ENCODE measurements at places on chromosomes 11 and 22.

- no peak overlapping the region for H3K27ac ChIP-seq
- H3K36me3 ChIP-seq: no peaks in the 10 kb centered on the region
- no peaks in the 10 kb centered on the region for H3K4me1 ChIP-seq
Observed at GRCh38 chr11:23540101-23540561, 679.9 kb upstream of the CCDC179 start.

- no peaks in the 10 kb centered on the region for H3K27me3 ChIP-seq
- no peak overlapping the region for H3K4me3 ChIP-seq
- no peaks in the 10 kb centered on the region for H3K36me3 ChIP-seq
- no peak for DNase-seq
- no peak overlapping the region for H3K27ac ChIP-seq
Observed at GRCh38 chr11:125192717-125193415, 28.3 kb downstream of the PKNOX2 start.

DNA sequence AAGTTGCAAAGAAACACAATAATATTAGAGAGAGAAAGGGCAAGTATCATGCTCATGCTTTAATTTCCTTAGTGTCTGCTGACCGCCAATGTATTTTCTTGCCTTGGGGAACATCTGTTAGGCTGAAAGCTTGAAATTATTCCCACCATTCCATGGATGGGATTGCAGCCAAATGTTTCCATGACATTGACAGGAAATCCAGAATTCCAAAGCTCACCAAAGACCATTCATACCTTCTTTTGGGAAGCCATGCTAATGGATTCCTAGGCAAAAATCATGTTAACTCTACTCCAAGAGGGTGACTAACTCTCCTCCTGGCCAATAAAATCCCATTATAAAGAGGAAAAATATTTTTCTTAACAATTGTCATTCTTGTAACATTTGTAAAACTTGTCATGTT lies 661.4 kb upstream of the FAT3 start:
- H3K4me3 ChIP-seq: no peak overlapping the region
- H3K27me3 ChIP-seq: no peaks in the 10 kb centered on the region
- H3K27ac ChIP-seq: no peak overlapping the region

- DNase-seq: no peak
- peak overlapping the region; percentile 14 for H3K27ac ChIP-seq
- no peak overlapping the region for H3K4me3 ChIP-seq
- H3K36me3 ChIP-seq: no peaks in the 10 kb centered on the region
- H3K27me3 ChIP-seq: no peaks in the 10 kb centered on the region
Observed at GRCh38 chr11:11163669-11164333, 189.2 kb downstream of the CSNK2A3 start.

DNA sequence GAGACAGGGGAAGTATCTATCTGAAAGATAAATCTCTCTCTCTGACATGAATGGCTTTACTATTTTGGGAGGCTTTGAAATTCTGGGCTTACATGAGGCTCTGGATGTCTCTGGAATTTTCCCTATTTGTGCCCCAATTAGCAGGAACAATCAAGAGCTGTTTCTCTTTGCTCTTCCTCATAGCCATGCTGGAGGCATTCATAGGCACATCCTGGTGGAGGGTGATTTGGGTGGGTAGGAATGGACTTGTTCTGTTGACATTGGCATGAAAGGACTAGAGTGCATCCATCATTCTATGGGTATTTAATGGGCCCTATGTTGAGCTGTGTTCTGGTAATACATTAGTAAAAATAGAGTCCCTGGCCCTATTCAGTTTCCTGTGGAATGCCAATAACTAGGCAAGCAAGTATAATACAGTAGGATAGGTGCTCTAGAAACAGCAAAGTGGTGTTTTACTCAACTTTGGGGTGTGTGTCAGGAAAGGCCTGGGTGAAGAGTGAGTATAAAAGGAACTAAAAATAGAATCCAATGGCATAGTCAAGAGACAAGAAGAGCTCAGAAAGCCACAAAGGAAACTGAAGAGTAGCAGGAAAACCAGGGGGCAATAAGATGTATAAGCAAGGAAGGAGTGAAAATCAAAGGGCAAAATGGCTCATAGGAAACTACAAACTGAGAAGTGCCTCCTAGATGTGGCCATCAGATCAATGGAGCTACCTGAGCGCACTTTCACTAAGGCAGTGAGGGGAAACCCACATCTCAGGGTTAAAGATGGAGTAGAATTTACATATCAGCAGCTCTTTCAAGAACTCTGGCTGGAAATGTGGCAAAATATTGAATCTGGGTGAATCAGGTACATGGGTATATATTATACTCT lies 45.0 kb downstream of the CWC15 start:
- peaks cover 41% of the 10 kb centered on the region for H3K4me1 ChIP-seq
- no peaks in the 10 kb centered on the region for H3K27me3 ChIP-seq
- no peak overlapping the region for H3K4me3 ChIP-seq

DNA sequence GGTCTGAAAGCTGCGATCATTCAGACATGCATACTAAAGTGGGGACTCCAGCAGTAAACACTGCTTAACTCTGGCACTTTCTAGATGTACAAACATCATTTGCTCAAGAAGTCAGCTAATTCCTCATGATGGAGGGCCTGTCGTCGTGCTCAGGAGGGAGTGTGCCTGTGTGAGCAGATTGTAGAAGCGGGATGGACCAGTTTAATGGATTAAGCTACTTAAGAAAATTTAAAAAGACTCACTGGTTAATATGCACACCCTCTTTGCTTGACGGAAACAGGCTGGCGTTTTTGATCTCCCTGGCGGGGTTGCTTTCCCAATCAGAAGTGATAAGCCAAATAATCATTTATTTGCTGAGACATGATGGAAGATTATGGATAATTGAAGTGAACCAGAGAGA lies 79.0 kb downstream of the LDLRAD3 start:
- no peaks in the 10 kb centered on the region for H3K27me3 ChIP-seq
- H3K4me3 ChIP-seq: no peak overlapping the region
- DNase-seq: no peak
- no peak overlapping the region for H3K27ac ChIP-seq
- H3K4me1 ChIP-seq: no peaks in the 10 kb centered on the region

DNA sequence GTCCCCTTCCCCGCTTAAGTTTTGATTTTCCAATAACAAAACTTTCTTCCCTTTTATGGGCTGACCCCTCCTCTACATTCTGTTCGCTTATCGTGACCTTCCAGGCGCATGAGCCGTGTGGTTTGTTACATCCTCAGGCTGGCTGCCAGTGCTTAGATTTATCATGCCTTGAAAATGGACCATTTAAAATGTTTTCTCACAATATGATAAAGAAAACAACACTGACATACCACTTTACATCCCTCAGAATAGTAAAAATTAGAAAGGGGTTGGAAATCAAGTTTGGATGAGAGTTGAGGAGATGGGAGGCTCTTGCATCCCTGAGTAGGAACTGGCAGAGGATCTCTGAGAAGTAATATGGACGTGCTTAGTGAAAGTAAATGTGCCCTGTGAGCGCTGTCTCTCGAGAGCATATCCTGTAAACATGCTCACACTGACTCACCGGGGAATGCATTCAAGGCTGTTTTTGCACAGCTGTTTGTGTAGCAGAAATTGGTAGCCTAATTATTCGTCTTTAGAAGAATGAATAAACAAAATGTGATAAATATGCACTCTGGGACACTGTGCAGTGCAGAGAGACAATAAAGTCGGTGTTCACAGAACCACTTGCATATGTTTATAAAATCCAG lies 17.1 kb upstream of the TOLLIP start:
- H3K36me3 ChIP-seq: no peaks in the 10 kb centered on the region
- no peaks in the 10 kb centered on the region for H3K4me1 ChIP-seq
- no peak overlapping the region for H3K27ac ChIP-seq
- no peak for DNase-seq
- H3K27me3 ChIP-seq: no peaks in the 10 kb centered on the region

DNA sequence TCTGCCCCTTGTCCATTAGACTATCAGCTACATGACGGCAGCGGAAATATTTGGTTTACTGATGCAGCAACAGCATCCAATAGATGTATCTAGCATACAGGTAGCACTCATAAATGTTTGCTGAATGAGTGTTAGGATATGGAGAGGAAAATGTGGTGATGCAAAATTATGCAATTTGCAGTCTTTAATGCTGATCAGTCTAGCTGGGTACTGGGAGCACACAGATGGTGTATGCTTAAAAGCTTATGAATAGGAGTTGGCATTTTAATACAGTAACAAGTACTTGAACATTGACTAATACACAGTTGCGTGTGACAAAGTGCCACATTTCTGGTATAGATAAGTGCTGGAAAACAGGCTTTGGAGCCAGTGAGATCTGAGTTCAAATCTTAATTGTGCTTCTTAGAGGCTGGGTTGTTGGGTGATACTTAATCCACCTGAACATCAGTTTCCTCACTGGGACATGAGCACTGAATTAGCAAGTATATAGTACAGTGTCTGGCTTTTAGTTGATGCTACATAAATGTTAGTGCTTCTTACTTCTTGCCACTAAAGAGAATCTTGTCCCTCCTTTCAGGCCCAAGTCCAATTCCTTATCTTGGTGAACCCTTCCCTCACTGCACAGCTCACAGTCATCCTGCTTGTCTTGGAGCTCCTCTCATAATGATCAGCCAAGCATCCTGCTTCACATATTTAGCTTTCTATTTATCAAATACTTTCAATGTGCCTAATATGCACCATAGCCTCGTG lies 99.6 kb downstream of the TIMP3 start:
- H3K36me3 ChIP-seq: no peaks in the 10 kb centered on the region
- no peak for DNase-seq
- no peak overlapping the region for H3K4me3 ChIP-seq
- no peaks in the 10 kb centered on the region for H3K4me1 ChIP-seq
- no peak overlapping the region for H3K27ac ChIP-seq

- H3K27me3 ChIP-seq: no peaks in the 10 kb centered on the region
- H3K4me1 ChIP-seq: peaks cover 73% of the 10 kb centered on the region
- no peaks in the 10 kb centered on the region for H3K36me3 ChIP-seq
- no peak overlapping the region for H3K27ac ChIP-seq
- no peak overlapping the region for H3K4me3 ChIP-seq
Observed at GRCh38 chr22:46731246-46732040, 6.6 kb downstream of the CERK start.

- H3K27ac ChIP-seq: no peak overlapping the region
- no peaks in the 10 kb centered on the region for H3K36me3 ChIP-seq
- no peaks in the 10 kb centered on the region for H3K27me3 ChIP-seq
- H3K4me1 ChIP-seq: peaks cover 11% of the 10 kb centered on the region
- no peak for DNase-seq
- H3K4me3 ChIP-seq: no peak overlapping the region
Observed at GRCh38 chr11:472272-472671, 22.2 kb downstream of the PTDSS2 start.

DNA sequence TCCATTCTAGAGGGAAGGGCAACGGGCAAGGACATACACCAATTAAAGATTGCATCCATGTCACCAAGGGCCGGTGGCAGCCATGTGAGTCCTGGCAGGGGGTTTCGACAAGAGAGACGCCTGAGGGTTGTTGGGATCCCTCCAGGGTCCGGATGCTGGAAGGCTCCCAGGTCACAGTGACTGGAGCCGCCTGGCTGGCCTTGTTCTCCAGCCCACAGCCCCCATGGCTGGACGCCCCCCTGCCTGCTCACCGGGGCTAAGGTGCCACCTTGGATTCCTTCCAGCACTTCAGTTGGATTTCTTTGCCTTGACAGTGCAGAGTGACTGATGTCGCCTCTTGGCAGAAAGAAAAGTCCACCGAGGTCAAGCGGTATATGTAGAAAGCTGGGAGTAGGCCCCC lies 42.6 kb downstream of the ANO1 start:
- H3K4me3 ChIP-seq: no peak overlapping the region
- H3K36me3 ChIP-seq: no peaks in the 10 kb centered on the region
- no peak overlapping the region for H3K27ac ChIP-seq
- no peak for DNase-seq
- no peaks in the 10 kb centered on the region for H3K4me1 ChIP-seq

- H3K27ac ChIP-seq: peak overlapping the region; percentile 81
- peaks cover 49% of the 10 kb centered on the region for H3K4me1 ChIP-seq
- H3K27me3 ChIP-seq: no peaks in the 10 kb centered on the region
- H3K36me3 ChIP-seq: no peaks in the 10 kb centered on the region
Observed at GRCh38 chr22:30609260-30610185, 2.5 kb downstream of the TCN2 start.

DNA sequence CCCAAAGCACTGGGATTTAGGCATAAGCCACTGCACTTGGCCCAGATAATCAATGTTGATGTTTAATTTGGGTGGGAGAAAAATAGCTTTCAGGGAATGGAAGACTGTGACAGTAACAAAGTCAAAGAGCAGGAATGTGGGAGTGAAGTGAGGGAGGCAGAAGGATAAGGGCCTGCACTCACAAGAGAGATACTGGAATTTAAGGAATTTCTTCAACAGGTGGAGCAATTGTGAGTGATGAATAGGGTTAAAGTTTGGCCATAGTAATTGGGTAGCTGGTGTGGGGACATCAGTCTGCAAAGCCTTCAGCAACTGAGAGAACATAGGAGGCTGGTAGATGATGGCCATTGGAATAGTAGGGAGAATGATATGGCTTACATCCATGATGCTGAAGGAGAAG lies 8.6 kb upstream of the APBB1 start:
- no peaks in the 10 kb centered on the region for H3K27me3 ChIP-seq
- no peak overlapping the region for H3K4me3 ChIP-seq
- H3K36me3 ChIP-seq: no peaks in the 10 kb centered on the region
- no peak for DNase-seq
- H3K4me1 ChIP-seq: no peaks in the 10 kb centered on the region
- H3K27ac ChIP-seq: no peak overlapping the region

DNA sequence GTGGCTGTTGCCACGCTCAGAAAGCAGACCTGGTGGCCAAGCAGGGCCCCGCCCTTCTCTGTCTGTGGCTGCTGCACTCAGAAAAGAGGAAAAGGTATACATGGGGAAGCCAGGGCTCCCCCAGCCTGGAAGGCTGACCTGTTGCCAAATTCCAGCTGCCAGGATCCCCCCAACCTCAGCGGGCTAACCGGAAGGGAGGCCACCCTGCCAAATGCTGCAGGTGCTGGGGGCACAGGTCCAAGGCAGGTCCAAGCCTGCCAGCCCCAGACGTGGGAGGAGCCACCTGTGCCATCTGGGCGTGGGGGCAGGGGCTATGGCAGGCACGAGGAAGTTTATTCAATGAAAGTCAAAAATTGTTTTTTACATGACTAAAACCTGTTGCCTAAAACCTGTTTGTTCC lies 2.6 kb downstream of the NPTXR start:
- H3K36me3 ChIP-seq: no peaks in the 10 kb centered on the region
- H3K27ac ChIP-seq: no peak overlapping the region
- no peak for DNase-seq
- no peaks in the 10 kb centered on the region for H3K27me3 ChIP-seq

GRCh38 chr22:32589007-32589406 lies 114.4 kb downstream of the FBXO7 start:
- H3K36me3 ChIP-seq: no peaks in the 10 kb centered on the region
- DNase-seq: no peak
- peak overlapping the region; percentile 52 for H3K27ac ChIP-seq
- no peak overlapping the region for H3K4me3 ChIP-seq
- peaks cover 21% of the 10 kb centered on the region for H3K4me1 ChIP-seq
- H3K27me3 ChIP-seq: no peaks in the 10 kb centered on the region

- H3K27me3 ChIP-seq: no peaks in the 10 kb centered on the region
- DNase-seq: no peak
- H3K4me1 ChIP-seq: peaks cover 65% of the 10 kb centered on the region
- H3K27ac ChIP-seq: peak within 1 kb of the TSS; percentile 94
- peaks cover 18% of the 10 kb centered on the region for H3K36me3 ChIP-seq
Observed at GRCh38 chr11:64233913-64234586, at the start of gene VEGFB. Gene VEGFB, plus strand, starts transcription at chr11:64234584. Its CDS starts 250 bp downstream, at chr11:64234834.

GRCh38 chr11:118791961-118792569 lies 1.1 kb upstream of the DDX6 start:
- H3K4me1 ChIP-seq: peaks cover 29% of the 10 kb centered on the region
- no peaks in the 10 kb centered on the region for H3K27me3 ChIP-seq
- no peak for DNase-seq
